ENCODE measurements at places on chromosomes 12 and 14. TPM values are rescaled to one million over a fixed set of nuclear protein-coding genes. Genes with fewer than 3 reads are reported as not detected.

DNA sequence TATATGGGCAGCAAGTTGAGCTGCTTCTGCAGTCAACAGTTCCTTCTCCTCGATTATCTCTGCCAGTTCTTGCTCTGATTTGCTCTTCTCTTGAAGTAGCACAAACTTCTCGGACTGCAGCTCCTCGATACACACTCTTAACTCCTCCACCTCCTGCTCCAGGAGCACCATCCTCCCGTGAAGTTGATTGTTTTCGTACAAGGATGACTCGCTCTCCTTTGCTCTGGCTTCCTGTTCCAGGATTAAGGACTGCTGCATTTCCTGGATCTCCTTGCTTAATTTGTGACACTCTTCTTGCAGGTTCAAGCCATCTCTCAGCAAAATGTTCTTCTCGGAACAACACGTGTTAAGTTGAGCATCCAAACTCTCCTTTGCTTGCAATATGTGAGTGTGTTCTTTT is 56.2 kb upstream of the VPS33A start:
- peaks cover 27% of the 10 kb centered on the region for H3K4me1 ChIP-seq
- no peaks in the 10 kb centered on the region for H3K27me3 ChIP-seq
- no peak overlapping the region for H3K4me3 ChIP-seq
- no peak overlapping the region for H3K27ac ChIP-seq
- no peak for DNase-seq
- peaks cover 39% of the 10 kb centered on the region for H3K36me3 ChIP-seq

ANKRD9 gene
- 56.3 TPM for total RNA-seq

DNA sequence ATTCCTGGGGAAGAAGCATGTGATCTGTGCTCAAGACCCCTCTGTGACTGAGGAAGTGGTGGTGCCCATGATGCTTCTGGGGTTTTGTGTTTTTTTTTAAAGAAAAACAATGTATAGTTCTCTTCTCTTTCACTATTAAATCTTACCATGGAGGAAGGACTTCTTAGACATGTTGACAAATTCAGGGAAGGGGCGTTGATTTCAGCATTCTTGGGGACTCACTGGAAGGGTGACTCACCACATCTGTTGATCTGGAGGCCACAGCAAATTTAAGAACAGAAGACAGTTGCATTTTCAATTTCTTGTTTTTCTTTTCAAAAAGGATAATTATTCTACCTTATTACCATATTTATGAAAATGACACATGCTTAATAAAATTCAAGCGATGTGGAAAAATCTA is 152.9 kb upstream of the RTL1 start:
- no peaks in the 10 kb centered on the region for H3K36me3 ChIP-seq
- H3K4me1 ChIP-seq: no peaks in the 10 kb centered on the region
- no peaks in the 10 kb centered on the region for H3K27me3 ChIP-seq
- H3K4me3 ChIP-seq: no peak overlapping the region
- DNase-seq: no peak

GRCh38 chr12:91952916-91953315 is 192.7 kb downstream of the BTG1 start:
- DNase-seq: no peak
- no peaks in the 10 kb centered on the region for H3K36me3 ChIP-seq
- H3K4me3 ChIP-seq: no peak overlapping the region
- H3K27ac ChIP-seq: no peak overlapping the region
- no peaks in the 10 kb centered on the region for H3K4me1 ChIP-seq

DNA sequence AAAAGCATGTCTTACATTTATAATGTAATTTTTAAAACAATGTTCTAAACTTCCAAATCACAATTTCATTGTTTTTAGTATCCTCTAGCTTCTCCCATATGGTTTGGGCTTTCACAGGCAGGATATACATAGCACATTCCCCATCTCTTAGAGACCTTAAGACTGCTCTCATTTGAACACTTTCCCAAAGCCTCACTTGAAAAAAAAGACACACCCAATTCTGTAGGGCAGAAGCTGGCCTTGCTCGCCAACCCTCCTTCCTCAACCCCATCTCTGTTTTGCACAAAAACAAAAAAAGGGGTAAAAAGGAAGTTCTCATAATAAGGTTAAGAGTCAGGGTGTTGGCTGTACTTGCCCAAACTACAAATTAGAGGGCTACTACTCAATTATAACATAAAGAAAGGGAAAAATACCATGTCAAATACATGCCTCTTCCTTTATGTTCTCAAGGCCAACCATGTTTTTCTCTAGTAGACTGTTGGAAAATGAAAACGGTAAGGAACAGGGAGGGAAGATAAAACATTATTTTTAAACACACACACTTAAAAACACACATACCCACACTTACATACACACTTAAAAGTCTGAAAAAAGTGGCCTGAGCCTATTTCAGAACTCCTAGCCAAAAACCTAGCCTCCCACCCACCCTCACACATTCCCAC is 9.9 kb upstream of the KANSL2 start:
- no peaks in the 10 kb centered on the region for H3K27me3 ChIP-seq
- H3K27ac ChIP-seq: no peak overlapping the region
- peaks cover 15% of the 10 kb centered on the region for H3K4me1 ChIP-seq
- no peak for DNase-seq
- no peak overlapping the region for H3K4me3 ChIP-seq

DNA sequence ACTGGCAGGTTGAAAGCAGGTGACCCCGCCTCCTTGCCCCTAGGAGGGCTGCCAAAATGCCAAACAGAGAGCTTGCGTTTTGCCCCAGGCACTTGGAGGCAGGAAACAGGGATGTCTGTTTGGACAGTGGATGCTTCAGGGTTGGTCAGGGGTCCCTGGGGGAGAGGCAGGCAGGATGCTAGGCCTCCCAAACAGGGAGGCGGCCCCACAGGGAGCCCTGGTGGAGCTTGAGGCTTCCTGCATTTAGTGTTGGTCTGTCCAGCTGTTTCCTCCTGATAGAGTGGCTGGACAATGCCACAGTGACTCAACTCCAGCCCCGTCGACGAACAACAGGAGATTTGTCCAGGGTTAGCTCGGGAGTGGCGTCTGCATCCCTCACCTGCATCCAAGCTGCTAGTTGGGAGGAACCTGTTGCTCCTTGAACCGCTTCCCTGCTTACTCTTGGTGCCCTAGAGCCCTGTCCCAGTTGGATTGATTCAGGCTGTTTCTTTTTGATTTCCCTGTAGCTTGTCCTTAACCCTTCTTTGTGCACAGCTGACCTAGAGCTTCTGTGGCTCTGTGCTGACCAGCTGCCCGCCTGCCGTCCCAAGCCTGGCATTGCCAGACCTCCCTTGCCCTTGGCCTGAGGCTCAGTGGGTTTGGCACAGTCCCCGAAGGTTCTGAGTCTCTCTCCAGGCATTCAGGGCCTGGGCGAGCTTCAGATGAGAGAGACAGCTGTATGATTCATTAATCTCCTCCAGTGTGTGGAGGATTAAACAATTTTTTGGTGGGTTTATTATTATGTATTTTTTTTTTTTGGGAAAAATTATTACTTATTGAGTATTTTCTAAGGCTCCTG is 45.9 kb downstream of the TSPAN9 start:
- no peaks in the 10 kb centered on the region for H3K27me3 ChIP-seq
- DNase-seq: peak; percentile 49
- peak overlapping the region; percentile 35 for H3K27ac ChIP-seq
- no peak overlapping the region for H3K4me3 ChIP-seq
- H3K36me3 ChIP-seq: no peaks in the 10 kb centered on the region
- peaks cover 44% of the 10 kb centered on the region for H3K4me1 ChIP-seq

WIF1 gene
- not detected for total RNA-seq

DNA sequence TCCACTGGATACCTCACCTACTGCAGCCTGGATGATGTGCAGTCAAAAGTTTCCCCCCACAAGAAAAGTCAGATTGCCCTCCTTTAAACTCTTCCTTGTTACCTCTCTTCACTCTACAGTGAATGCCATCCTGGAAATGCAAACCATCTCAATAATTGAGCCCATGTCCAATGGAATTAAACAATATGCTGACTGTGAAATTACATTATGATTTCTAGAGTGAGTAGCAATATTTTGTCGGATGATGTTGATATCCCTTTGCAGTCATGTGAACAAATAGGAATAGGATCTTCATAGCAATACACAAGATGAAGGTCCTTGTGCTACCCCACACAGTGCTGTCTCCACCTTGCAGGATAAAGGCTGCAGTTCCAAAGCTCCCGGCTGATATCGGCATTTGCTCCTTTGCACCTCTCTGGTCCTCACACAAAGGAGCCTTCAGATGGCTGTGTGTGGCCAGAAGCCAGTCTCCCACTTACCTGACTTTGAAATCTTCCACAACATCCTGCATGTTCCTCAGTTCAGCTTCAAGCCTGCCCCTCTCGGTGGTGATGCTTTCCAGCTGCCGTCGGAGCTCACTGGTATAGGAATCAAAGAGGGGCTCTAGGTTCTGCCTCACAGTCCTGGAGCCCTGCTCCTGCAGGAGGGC is 1.5 kb downstream of the KRT75 start:
- H3K27ac ChIP-seq: no peak overlapping the region
- no peak overlapping the region for H3K4me3 ChIP-seq
- no peaks in the 10 kb centered on the region for H3K27me3 ChIP-seq
- DNase-seq: no peak

GRCh38 chr14:21024585-21025370 is at the start of gene NDRG2:
Gene NDRG2, minus strand, starts transcription at chr14:21025061. Its CDS starts 1,746 bp downstream, at chr14:21023315.
- H3K36me3 ChIP-seq: peaks cover 15% of the 10 kb centered on the region
- peaks cover 39% of the 10 kb centered on the region for H3K4me1 ChIP-seq
- H3K27ac ChIP-seq: peak within 1 kb of the TSS; percentile 89
- no peaks in the 10 kb centered on the region for H3K27me3 ChIP-seq
- peak within 1 kb of the TSS; percentile 99 for H3K4me3 ChIP-seq

PTPRO gene
- total RNA-seq: 11.9 TPM

DNA sequence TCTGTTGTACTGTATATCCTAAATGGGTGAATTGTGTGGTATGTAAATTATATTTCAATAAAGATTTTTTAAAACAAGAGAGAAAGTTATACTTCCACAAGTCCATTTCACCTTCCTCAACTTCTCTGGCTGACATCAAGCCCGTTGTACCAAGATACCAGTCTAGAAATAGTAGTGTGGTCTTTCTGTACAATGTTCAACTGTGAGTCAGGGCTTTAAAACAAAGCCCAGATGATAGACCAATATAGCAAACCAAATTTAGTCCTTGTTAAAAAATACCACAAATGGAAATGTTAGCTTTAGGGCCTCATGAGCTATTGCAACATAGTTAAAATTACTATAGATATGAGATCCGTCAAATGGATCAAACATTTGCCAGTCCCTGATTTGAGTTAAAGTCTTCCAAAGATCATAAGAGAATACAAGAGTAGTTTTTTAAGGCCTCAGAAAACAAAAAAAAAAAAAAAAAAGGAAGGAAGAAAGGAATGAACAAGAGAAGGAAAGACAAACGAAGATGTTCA is 49.0 kb upstream of the EGLN3 start:
- H3K27ac ChIP-seq: no peak overlapping the region
- H3K4me3 ChIP-seq: no peak overlapping the region
- H3K36me3 ChIP-seq: no peaks in the 10 kb centered on the region
- no peak for DNase-seq

GRCh38 chr12:40010899-40011774 is 94.7 kb downstream of the SLC2A13 start:
- no peak overlapping the region for H3K27ac ChIP-seq
- DNase-seq: peak; percentile 20
- H3K27me3 ChIP-seq: no peaks in the 10 kb centered on the region
- H3K36me3 ChIP-seq: no peaks in the 10 kb centered on the region
- peaks cover 4% of the 10 kb centered on the region for H3K4me1 ChIP-seq

DNA sequence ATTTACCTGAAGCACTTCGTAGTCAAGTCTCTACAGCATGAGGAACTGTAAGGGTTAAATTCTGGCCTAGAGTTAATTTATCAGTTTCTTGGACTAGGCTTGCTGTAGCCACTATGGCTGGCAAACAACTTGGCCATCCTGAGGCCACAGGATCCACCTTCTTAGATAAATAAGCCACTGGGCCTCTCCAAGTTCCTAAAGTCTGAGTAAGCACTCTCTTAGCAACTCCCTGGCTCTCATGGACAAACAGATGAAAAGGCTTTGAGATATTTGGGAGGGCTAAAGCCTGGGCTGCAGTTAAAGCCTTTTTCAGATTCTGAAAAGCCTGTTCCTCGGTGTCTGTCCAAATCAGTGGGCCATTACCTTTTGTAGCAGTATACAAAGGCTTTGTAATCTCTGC is 675.0 kb downstream of the TMEM121 start:
- H3K27me3 ChIP-seq: no peaks in the 10 kb centered on the region
- no peak overlapping the region for H3K4me3 ChIP-seq
- H3K4me1 ChIP-seq: no peaks in the 10 kb centered on the region
- no peak overlapping the region for H3K27ac ChIP-seq
- H3K36me3 ChIP-seq: no peaks in the 10 kb centered on the region

DNA sequence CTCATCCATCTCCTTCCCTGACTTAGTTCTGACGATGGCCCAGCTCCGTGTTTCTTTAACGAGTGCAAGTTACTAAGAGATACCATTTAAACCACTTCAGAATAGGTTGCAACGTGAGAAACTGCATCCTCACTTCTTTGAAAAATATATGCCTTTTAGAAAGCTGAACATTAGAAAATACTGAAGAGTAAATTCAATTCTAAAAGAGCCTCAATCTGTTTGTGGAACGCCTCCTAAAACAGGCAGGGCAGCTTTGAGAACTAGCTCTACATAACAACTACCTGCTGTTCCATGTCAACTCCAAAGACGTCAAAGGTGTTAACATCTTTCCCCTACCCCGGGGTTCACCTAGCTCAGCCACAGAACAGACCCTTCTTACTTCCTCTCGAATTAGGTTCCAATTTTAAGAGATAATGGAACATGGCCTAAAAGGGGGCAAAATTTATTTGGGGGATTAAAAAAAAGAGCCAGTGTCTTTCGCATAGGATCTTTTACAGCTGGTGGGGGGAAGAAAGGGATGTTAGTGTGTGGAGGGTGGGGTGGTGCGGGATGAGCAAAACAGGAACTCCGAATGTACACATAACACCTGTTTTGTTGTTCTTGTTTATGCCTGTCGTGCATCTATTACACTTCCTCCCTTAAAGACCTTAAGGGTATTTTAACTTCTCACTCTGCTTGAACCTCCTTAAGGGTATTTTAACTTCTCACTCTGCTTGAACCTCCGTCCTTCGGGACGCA is 3.3 kb downstream of the BHLHE41 start:
- H3K27me3 ChIP-seq: no peaks in the 10 kb centered on the region
- no peak for DNase-seq
- peaks cover 33% of the 10 kb centered on the region for H3K4me1 ChIP-seq
- H3K4me3 ChIP-seq: peak overlapping the region; percentile 91
- peak overlapping the region; percentile 95 for H3K27ac ChIP-seq

- H3K4me1 ChIP-seq: no peaks in the 10 kb centered on the region
- DNase-seq: no peak
- H3K27ac ChIP-seq: no peak overlapping the region
- no peaks in the 10 kb centered on the region for H3K36me3 ChIP-seq
- H3K4me3 ChIP-seq: no peak overlapping the region
Measured at GRCh38 chr12:89427508-89428156, 75.3 kb upstream of the DUSP6 start.

DNA sequence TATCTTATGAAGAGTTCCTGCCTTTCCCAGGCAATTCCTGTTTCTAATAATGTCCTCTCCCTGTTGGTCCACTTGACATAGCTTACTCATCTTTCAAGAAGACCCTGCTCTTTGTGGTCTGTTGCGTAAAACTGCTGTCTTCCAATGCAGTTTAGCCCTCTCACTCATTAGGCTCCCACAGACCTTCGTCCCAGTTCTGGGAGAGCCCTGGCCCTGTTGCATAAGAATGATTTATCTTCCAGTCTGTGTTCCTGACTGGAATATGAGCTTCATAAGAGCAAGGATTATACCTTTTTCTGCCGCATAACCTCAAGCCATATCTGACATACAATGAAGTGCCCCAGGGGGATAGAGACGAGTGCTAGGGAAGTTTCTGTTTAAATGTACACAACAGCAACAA is 365.9 kb upstream of the NOVA1 start:
- no peak overlapping the region for H3K27ac ChIP-seq
- no peak for DNase-seq
- no peaks in the 10 kb centered on the region for H3K27me3 ChIP-seq
- H3K4me3 ChIP-seq: no peak overlapping the region

UNC119B gene
- 26.8 TPM for total RNA-seq

SPIC gene
- total RNA-seq: not detected

Data from thoracic aorta (tissue), 2 donors.